Nephron progenitor cell (in vitro differentiated cells): ENCODE measurements at places on chromosomes 5 and 9.

GRCh38 chr5:132951897-132952296 lies 11.5 kb downstream of the AFF4 start:
- H3K4me1 ChIP-seq: peaks cover 19% of the 10 kb centered on the region
- no peak overlapping the region for H3K4me3 ChIP-seq
- peaks cover 76% of the 10 kb centered on the region for H3K36me3 ChIP-seq
- H3K27ac ChIP-seq: no peak overlapping the region
- H3K27me3 ChIP-seq: no peaks in the 10 kb centered on the region

DNA sequence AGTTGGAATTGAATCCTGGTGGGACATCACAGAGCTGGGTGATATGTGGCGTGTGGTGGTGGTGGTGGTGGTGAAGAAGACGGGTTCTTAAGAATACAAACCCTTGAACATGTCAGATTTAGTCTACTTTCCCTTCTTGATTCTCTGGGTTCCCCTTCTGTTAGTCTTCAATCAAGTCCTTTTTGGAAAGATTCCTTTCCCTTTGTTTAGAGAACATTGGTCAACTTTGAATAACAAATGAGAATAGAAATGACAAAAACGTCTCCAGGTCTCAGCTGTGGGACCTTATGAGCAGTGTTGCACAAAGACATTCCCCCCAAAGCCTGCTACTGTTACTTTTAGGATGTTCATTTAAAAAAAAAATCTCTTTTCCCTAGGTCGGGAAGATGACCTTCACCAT lies 46.3 kb downstream of the MAP1B start:
- no peak for DNase-seq
- no peaks in the 10 kb centered on the region for H3K27me3 ChIP-seq
- peaks cover 82% of the 10 kb centered on the region for H3K4me1 ChIP-seq
- H3K36me3 ChIP-seq: peaks cover 38% of the 10 kb centered on the region

DNA sequence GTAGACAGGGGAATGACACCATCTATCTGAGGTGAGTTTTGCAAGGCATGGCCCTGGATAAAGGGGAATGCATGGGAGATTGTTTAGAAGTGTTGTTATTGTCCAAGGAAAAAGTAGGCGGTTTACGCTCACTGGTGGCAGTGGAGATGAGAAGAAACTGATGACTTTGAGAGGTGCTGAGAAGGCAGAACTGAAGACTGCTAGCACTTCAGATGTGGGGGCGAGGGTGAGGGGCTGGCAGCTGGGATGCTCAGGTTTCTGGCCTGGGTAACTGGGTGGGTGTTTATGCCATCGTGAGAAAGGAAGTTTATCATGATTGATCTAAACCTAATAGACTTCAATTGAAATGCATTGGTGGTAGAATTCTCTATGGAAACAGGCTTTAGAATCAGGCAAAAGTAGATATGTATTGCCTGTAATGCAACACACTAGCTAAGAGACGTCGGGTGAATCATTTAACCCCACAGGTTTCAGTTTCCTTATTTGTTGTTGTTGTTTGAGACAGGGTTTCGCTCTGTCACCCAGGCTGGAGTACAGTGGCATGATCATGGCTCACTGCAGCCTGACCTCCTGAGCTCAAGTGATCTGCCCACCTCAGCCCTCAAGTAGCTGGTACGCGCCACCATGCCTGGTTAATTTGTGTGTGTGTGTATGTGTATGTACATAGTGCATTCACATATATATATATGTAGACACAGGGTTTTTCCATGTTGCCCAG lies 123.5 kb downstream of the SLC24A2 start:
- peak overlapping the region; percentile 8 for H3K27ac ChIP-seq
- no peak overlapping the region for H3K4me3 ChIP-seq
- H3K36me3 ChIP-seq: no peaks in the 10 kb centered on the region
- peaks cover 6% of the 10 kb centered on the region for H3K4me1 ChIP-seq
- no peak for DNase-seq
- H3K27me3 ChIP-seq: peaks cover 13% of the 10 kb centered on the region

DNA sequence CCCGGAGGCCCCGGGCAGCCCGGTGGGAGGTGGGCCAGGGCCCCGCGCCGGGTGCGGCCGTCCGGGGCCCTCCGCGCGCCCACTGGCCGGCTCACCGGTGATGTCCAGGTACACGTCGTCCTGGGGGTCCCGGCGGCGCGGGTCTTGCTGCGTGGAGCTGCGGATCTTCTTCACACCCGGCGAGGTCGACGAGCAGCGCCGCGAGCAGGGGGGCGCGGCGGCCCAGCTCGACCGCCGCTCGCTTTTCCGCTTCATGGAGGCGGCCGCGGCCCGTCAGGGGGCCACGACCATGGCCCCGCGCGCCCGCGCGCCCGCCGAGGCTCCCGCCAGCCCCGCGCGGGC lies 548 bp downstream of the CDC14B start:
- H3K36me3 ChIP-seq: no peaks in the 10 kb centered on the region
- no peak overlapping the region for H3K4me3 ChIP-seq
- peaks cover 3% of the 10 kb centered on the region for H3K27me3 ChIP-seq
- H3K27ac ChIP-seq: no peak overlapping the region
- H3K4me1 ChIP-seq: peaks cover 61% of the 10 kb centered on the region

GRCh38 chr5:56815658-56816545 lies 553 bp downstream of the MAP3K1 start:
- H3K4me3 ChIP-seq: peak overlapping the region; percentile 87
- H3K4me1 ChIP-seq: peaks cover 36% of the 10 kb centered on the region
- H3K27me3 ChIP-seq: peaks cover 16% of the 10 kb centered on the region
- H3K27ac ChIP-seq: no peak overlapping the region
